Stimulated activated CD4-positive, alpha-beta T cell treated with anti-CD3 and anti-CD28 coated beads, Interleukin-12 subunit alpha, Interleukin-12 subunit beta, amount 100 ng/mL, for 48 hours (primary cell): ENCODE measurements at places on chromosomes 11 and 22.

- no peak for DNase-seq
These were observed 59.4 kb upstream of the CHRM4 start for GRCh38 chr11:46450846-46451477.

GRCh38 chr11:20501971-20502370 is 97.4 kb upstream of the SLC6A5 start:
- no peak for DNase-seq

- DNase-seq: no peak
These were observed 102.8 kb upstream of the CRYBB3 start for GRCh38 chr22:25096638-25097405.

DNA sequence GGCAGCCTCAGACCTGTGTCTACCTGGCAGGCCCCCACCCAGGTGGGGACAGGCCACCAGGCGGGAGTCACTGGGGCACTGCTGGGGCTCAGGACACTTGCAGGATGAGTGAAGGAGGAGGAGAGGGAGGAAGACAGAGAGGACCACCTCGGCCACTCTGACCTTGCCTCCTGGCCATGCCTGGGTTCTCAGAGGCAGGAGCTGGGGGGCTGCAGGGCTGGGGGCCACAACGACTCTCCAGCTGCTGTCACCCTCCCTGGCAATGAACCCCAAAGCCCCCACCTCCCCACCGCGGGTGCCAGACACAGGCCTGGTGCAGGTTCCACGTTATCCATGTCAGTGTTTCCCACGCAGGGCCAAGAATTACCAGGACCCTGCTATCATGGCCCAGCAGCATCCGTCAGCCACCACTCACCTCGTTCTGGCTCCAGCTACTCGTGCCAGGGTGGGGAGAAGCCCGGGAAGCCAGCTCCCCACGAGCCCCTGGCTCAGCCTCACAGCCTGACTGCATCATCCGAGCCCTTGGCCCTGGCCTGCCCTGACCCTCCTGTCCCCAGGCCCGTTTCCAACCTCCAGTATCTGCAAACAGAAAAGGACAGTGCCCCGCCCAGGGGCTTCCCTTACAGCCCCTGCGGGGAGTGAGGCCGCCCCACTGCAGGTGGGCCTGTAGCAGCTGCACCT is 62.4 kb downstream of the BRD1 start:
- no peak for DNase-seq

DNA sequence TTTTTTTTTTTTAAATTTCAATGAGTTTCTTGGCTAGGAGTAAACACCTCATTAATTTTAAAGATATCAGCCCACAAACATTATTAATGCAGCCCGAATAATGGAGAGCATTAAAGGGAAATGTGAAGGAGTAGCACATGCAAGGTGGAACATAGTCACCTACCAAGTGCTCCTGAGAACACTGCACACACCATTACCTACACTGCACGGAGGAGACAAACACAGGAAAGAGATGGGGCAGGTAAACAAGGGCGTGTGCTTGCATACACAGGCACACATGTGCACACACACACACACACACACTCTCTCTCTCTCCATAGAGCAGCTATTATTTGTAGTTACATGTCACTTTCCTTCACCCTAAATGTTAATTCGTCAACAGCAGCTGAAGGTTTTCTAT is 30.2 kb downstream of the HTR3B start:
- no peak for DNase-seq

GRCh38 chr11:35765211-35765610 is 102.6 kb downstream of the TRIM44 start:
- DNase-seq: no peak

DNA sequence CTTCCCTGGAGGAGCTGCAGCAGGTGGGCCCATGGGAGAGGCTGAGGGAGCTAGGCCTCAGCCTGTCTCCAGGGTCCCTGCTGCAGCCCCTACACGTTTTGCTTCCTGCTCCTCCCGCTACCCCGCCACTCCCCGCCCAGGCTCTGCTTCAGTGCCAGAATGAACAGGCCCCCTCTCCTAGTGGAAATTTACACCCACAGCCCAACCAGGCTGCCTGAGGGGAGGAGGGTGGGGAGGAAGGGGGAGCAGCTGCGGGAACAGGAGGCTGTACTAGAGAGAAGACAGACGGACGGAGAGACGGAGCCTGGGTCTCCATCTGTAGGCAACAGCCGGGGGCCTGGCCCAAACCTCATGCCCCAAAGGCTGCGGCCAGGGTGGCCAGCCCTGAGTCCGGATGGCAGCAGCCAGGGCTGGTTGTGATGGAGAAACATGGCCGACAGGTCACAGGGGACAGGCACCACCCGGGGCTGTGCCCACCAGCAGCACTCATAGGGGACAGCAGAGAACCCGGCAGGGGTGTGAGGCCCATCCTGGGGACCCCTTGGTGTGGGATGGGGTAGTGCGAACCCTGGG is 20.6 kb downstream of the FLRT1 start:
- no peak for DNase-seq

DNA sequence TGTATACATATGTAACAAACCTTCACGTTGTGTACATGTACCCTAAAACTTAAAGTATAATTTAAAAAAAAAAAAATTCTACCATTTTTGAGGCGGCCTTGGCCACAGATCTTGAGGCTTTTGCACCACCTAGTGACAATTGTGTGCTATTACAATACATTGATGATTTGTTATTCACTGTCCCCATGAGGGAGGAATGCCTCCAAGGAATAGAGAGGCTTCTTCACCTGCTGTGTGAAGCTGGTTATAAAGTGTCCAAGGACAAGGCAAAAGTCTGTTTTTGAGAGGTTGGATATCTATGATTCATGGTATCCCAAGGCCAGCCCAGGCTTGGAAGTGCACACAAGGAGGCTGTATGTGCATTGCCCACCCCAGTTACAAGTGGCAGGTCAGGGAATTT is 30.7 kb downstream of the SLC22A25 start:
- DNase-seq: no peak

DNA sequence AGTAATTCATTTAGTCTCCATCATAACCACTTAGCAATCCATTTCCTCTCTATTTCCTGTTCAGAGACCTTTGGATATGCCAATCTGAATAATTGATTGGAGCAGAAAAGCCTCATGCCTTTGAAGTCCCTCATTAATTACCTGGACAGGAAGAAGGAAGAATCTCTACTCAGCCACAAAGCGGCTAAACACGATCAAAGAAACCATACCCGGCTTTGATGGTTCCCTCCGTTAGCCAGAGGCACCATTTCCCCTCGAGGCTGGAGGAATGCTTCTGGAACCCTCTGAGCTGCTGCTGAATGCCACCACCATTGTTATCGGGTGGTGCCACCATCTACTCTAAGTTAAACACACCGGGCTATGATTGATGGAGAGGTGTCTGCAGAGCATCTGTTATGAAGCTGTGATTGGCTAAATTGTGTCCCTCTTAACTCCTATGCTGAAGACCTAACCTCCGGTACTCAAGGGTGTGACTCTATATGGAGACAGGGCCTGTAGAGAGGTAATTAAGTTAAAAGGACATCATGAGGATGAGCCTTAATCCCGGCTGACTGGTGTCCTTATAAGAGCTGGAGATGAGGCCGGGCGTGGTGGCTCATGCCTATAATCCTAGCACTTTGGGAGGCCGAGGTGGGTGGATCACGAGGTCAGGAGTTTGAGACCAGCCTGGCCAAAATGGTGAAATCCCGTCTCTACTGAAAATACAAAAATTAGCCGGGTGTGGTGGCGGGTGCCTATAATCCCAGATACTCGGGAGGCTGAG is 168.6 kb downstream of the CTTN start:
- no peak for DNase-seq

GRCh38 chr11:45431046-45432018 is 145.2 kb upstream of the SYT13 start:
- DNase-seq: no peak

DNA sequence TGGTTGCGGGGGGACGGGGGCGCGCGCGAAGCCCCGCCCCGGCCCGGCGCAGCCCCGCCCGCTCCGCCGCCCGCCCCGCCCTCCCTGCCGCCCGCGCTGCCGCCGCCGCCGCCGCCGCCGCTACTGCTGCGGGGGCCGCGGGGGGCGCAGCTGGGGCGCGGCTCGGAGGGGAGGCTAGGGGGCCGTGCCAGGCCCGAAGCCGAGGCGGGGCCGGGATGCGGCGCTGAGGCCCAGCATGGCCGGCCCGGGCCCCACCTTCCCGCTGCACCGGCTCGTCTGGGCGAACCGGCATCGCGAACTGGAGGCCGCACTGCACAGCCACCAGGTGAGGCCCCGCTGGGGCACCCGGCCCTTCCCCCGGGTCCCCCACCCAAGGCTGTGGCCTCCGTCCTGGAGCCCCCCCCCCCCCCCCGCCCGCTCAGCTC is at the start of gene ANKRD13D:
TSS of gene ANKRD13D (plus strand) at position 78 of the 425 bp plus-strand sequence. CDS start at position 236, 158 bp downstream.
- no peak for DNase-seq

DNA sequence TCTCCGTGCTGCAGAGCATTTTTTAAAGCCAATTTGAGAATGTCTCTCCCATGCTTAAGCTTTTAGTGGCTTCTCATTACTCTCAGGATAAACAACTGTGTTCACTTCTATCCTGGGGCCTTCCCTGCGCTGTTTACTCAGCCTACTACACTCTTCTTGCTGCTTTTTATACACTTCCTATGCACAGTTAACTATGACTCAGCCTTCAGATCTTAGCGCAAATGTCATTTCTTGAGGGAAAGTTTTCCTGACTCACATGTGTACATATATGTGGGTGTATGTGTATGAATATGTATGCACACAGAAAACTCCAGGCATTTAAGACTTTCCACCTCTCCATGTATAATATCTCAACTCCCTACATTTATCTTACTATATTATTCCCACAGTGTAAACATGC is 9.8 kb downstream of the THAP12 start:
- DNase-seq: peak; percentile 47

DNA sequence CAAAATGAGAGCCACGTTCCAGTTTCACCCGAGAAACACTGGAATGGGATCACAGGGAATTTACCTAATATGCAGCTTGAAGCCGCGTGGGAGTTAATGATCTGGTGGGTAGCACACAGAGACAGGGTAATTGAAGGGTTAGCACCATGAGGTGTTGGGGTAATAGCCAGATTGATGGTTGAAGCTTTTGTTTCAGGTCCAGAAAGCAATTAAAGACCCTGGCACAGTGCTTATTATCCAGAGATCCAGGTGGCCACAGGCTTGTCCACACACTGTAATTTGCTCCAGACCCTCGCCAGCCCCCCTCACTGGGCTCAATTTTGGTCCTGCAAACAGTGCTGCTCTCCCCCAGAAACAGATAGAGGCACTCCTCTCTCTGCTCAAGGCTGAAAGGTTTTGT is 282.5 kb upstream of the ISX start:
- DNase-seq: no peak

DNA sequence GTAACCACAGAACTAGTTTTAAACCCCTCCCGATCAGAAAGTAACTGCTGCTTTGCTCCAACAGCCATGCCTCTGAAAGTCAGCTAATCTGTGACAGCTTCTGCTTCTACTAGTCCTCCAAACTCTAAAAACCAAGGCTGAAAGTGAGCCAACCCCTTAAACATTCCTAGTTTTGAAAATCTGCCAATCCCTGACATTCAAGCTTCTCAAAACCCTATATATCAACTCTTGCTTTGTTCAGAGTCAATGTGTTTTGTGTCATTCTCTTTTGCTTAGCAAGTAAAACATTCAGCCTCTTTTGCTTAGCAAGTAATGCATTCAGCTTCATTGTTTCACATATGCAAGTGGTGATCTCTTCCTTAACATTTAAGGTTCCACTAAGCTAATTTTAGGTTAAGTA is 56.9 kb downstream of the ATG16L2 start:
- no peak for DNase-seq

DNA sequence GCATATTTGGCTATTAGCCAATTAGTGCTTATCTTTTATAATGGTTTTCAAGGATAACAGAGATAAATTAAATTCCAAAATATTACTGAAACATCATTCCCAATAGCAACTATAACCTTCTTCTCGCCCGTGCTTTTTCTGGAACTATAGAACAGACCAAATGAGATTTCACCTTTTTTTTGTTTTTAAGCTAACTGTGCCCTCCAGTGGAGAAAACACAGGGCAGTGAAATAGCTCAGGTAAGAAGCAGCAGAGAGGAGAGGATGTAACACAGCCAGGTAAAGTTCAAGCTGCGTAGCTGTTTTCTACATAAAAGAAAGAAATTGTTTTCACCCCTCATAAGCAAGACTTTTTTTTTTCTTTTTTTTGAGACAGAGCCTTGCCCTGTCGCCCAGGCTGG is 28.2 kb downstream of the HSD17B12 start:
- DNase-seq: no peak

- DNase-seq: no peak
These were observed 2.1 kb downstream of the PAMR1 start for GRCh38 chr11:35523331-35523768.

DNA sequence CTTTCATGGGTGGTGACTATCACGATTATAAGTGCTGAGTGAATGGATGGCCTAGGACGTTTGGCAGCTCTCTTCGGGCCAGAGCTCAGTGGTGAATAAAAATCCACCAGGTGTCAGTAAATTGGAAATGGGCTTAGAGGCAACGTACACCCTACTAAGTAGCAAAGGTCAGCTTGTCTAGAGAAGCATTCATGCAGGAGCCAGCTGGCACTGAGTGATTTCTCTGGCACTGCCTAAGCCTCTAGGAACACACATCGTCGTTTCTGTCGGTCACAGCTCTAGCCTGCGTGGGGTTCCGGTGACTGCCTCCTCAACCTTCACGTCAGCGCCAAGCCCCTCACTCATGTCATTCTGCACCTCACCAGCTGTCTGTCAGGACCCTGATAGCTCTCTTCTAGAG is 192.4 kb upstream of the NTM start:
- DNase-seq: no peak

- DNase-seq: no peak
These were observed 166.8 kb upstream of the MTNR1B start for GRCh38 chr11:92802644-92803043.
